ENCODE measurements at places on chromosomes 3 and 15.
A peak's percentile ranks its signal among the peaks of the same experiment; 100 is the strongest.

DNA sequence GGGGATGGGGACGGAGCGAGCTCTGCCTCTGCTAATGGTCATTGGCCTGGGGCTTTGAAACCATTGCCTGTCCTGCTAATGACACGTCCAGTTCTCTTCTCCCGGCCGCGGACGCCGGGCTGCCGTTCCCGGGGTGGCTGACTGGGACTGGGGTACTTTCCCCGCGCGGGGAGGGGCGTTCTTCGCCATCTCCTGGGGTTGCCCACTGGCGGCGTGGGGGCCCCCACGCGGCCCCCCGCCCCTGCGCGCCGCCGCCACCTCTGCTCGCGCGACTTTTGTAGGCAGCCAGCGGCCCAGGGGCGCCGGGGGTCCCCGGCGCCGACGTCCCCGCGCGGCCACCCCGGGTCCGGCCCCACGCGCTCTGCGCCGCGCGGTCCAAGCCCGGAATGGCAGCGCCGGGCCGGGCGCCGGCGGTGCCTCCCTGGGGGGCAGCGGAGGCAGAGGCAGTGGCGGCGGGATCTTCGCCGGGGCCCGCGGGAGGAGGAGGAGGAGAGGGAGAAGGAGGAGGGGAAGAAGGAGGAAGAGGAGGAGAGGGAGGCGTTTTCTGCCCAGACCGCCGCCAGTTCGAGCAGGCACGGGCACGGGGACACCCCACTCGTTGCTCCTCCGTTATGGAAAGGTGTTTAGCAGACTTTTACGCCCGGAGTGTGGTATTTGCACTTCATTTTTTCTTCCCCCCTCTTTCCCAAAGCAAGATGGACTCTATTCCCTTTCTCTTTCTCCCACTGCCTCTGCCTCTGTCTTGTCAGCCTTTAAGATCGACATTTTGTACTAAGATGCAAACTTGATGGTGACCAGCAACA, 2.3 kb downstream of the BBX start:
- peak; percentile 12 for DNase-seq

DNA sequence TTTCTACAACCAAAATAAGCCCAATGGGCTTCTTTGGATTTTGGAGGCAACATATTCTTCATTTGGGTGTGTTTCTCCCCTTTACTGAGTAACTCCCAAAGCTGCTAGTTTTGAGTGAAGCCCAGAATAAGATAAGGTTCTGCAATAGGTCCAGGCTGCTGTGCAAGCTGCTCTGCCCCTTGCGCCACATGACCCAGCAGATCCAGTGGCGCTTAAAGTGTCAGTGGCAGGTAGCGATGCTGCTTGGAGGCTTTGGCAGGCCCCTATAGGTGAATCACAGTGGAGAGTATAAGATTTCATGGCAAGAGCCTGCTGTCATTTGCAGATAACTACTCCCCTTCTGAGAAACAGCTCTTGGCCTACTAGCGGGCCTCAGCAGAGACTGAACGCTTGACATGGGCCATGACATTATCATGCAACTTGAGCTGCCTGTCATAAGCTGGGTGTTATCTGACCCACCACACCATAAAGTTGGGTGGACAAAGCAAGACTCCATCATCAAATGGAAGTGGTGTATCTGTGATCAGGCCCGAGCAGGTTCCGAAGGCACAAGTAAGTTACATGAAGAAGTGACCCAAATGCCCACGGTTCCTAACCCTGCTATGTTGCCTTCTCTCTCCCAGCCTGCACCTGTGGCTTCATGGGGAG, 88.4 kb upstream of the OXTR start:
- no peak for DNase-seq

DNA sequence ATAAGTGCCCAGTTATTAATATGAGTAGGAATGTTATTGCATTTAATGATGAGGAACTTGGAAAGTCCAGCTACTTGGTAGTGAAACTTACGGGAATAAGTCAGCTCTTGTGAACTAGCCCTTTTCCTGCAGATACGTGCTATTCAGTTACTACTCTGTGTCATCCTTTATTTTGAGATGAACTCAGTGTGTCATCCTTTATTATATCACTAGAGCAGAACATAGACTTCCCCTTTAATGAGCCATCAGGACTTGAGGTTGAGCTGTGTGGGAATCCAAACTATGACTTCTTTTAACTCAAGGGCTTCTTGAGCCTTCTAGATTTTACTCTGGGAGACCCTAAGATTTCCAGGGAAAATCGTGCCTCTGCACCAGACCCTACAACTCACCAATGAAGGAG, 3.6 kb downstream of the ACTC1 start:
- DNase-seq = no peak

DNA sequence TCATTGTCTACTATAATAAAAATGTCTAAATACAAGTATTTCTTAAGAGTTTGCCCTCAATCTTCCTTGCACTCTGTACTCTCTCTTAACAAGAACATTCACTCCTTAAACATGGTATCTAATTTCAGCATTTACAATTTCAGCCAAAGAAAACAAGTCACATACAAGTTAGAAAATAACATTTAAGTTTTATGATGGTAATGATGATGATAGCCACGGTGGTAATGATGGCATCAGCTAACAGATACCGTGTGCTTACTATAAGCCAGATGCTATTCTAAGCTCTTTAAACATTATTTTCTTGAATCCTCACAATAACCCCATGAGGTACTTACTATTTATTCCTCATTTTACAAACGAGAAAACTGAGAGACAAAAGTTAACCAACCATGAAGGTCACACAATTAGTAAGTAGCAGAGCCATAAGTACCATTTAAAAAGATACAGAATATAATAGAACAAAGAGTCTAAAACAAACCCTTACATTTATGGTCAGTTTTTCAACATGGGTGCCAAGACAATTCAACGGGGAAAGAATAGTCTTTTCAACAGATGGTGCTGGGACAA, 7.4 kb downstream of the SPICE1 start:
- no peak for DNase-seq

DNA sequence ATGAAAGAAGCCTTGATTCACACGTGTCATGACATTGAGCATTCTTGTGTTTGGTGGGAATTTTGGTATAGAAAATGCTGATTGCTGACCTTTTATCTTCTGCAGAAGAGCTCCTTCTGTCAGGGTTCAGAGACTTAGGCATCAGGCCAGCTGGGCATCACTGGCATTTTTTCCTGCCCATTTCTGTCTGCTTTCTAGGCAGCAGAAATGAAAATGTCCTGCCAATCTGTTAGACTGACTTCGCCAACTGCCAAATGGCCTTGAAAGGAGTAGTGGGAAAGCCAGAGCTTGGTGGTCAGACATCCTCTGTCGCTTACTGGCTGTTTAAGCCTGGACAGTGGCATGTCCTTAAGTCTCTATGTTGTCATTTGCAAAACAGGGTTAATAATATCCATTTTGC, 57.4 kb downstream of the EEFSEC start:
- no peak for DNase-seq

GRCh38 chr15:88141269-88141889, 115.2 kb downstream of the NTRK3 start:
- no peak for DNase-seq

DNA sequence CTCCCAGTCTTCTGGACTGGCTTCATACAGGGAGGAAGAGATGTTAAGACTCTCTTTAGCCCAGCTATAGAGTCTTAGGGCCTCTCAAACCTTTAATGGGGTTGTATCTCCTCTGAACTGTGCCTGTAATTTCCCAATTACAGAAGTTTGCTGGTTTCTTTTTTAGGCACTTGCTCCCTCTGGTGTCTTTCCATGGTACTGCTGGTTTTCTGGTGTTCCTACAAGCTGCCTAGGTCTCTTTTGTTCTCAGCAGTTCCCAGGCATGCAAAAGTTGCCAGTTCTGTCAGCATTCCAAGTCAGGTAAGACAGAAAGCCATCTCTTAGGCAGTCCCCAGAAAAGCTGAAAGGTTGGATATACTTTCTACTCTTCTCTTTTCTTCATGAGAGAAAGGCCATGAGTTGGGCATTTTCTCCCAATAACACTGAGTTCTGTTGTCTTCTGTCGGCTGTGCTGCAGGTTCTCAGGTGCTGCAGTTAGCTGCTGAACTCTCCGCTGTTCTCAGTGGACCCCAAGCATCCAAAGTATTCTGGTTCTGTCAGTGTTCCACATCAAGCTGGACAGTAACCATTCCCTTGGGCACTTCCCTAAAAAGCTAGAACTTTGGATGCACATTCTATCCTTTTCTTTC, 54.4 kb upstream of the EHHADH start:
- DNase-seq = peak; percentile 33

GRCh38 chr3:99765042-99765942, 52.4 kb upstream of the CMSS1 start:
- DNase-seq = no peak

GRCh38 chr3:20256144-20256543, 70.1 kb upstream of the SGO1 start:
- no peak for DNase-seq

- no peak for DNase-seq
Measured at GRCh38 chr15:92818651-92819277, 81.4 kb upstream of the CHD2 start.

DNA sequence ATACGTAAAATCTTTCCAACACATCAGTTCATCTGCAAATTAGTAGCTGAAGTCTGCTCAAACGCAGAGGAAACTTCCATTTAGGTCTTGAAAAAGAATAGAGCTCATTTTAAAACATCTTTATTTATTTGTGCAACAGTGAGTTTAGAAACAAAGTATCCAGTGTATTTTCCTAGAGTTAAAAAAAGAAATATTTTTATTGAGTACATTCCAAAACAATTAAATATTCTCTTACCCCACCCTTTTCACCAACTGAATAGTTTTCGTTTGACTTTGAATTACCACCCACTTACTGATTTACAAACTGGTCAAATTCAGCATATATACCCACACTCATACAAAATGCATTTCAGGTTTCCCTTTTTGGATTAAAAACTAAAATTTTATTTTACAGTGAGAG, 104.7 kb downstream of the ZBTB20 start:
- DNase-seq = no peak

DNA sequence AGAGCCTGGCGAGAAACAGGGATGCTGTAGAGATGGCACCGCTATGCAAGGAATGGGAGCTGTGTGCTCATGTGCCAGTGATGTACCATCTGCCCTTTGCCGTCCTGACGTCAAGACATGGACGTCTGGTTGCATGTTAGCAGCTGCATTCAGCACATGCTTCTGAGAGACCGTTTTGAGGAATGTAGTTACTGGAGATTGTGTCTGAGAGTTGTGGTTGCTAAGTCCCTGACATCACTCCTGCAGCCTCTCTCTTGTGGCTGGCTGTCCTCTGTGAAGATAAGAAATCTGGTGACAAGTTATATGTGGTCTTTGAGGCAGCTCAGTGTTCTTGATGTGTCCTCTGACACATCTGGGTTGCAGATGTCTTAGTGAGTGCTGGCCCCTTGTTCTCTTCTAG, 165.1 kb downstream of the APBA2 start:
- no peak for DNase-seq

DNA sequence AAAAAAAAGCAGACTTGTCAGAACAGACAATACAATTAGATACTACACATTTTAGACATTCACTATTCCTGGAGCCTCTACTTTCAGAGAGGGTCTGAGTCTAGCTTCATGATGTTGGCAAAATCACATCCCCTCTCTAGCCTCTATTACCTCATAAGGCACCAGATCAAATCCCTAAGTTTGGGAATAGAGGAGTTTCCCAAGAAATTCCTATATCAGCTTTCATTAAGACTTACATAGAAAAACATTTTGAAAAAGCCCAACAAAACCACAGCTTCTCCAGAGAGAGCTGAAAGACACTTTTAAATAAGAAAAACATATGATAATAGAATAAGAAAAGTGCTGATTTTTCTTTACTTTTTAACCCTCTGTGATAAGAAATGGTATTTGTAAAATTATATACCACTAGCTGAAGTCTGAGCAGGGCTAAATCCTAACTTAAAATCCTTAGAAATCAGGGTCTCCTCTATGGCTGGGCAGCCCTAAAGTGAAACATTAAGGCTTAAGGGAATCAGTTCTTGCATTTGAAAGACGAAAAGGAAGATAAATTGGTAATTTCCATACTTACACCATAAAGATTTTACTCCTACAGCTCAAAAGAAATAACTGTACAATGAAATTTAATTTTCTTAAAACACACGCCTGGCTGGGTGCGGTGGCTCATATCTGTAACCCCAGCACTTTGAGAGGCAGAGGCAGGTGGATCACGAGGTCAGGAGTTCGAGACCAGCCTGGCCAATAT, 4.3 kb downstream of the TBC1D2B start:
- no peak for DNase-seq

- DNase-seq = no peak
Measured at GRCh38 chr3:16114429-16114828, 60.1 kb upstream of the GALNT15 start.

- no peak for DNase-seq
Measured at GRCh38 chr15:62348623-62349022, 183.5 kb upstream of the C2CD4B start.

DNA sequence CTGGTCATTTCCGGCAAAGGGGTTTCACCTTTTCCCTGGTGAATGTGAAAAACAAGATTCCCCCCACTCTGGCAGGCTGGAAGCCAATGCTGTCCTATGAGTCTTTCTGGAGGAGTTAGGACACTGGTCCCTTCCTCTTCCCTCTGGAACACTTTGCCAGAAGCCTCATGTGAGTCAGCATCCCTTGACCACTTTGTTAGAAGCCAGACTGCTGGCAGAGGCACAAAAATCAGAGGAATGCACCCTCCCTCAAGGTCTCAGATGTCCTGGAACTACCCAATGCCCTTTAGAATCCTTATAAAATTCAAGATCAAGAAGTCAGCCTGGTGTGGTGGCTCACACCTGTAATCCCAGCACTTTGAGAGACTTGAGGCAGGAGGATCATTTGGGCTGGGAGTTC, 26.6 kb downstream of the ITGB5 start:
- DNase-seq = no peak

- no peak for DNase-seq
Measured at GRCh38 chr3:79247725-79248043, 520.1 kb downstream of the ROBO1 start.

- no peak for DNase-seq
Measured at GRCh38 chr3:172582712-172583111, 59.5 kb upstream of the TNFSF10 start.

GRCh38 chr3:97910931-97911351, 61.3 kb downstream of the RIOX2 start:
- no peak for DNase-seq

- no peak for DNase-seq
Measured at GRCh38 chr15:87722941-87723691, 533.4 kb downstream of the NTRK3 start.

DNA sequence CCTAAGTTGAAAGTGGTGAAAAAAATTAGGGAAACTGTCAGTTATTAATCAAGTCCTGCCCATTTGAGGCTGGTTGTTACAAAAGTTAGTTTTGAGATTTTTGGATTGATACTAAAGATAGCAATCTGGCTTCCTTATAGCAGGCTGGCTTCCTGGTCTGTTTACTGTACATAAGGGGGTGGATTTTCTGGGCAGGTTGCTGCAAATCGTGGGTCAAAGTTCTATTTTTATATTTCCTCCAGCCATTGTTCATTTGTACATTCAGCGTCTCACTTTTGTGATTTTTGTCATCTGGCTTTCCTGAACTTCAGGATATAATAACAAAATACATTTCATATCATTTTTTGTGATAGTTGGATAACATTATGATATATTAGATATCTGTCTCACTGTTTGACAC, 49.5 kb downstream of the CLDN1 start:
- no peak for DNase-seq

GRCh38 chr15:22810033-22810852, 23.8 kb downstream of the NIPA1 start:
- DNase-seq = no peak

GRCh38 chr3:114272271-114272670, 21.6 kb upstream of the TIGIT start:
- DNase-seq = no peak
